ENCODE measurements at places on chromosomes 3 and 15.

DNA sequence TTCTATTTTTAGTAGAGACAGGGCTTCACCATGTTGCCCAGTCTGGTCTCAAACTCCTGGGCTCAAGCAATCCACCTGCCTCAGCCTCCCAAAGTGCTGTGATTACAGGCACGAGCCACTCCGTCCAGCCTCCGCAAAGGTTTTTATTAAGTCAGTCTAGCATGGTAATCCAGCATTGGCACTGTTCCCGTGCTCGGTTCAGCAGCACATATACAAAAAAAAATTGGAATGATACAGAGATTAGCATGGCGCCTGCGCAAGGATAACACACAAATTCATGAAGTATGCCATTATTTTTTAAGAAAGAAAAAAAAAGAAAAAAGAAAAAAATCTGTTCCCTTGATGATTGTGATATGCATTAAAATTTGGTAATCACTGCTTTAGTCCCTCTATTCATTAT is 8.5 kb downstream of the CKMT1A start:
- DNase-seq: no peak

DNA sequence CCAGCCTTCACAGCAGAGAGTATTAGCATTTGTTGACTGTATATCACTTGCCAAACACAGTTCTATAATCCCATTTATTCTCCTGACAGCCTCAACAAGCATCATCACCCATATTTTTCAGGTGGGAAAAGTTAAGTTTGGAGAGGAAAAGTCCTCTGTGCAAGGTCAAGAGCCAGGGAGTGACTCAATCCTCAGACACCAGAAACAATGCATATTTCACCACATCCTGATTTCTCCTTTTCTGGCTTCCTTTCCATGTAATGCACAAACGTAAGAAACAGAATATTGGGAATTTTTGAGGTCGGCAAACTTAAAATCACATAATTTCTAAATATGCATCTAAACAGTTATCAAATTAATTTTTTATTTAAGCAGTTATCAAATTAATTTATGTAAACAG is 116.0 kb upstream of the GADL1 start:
- no peak for DNase-seq

- peak; percentile 90 for DNase-seq
These were observed 37.2 kb downstream of the IDH2 start for GRCh38 chr15:90064911-90065681.

DNA sequence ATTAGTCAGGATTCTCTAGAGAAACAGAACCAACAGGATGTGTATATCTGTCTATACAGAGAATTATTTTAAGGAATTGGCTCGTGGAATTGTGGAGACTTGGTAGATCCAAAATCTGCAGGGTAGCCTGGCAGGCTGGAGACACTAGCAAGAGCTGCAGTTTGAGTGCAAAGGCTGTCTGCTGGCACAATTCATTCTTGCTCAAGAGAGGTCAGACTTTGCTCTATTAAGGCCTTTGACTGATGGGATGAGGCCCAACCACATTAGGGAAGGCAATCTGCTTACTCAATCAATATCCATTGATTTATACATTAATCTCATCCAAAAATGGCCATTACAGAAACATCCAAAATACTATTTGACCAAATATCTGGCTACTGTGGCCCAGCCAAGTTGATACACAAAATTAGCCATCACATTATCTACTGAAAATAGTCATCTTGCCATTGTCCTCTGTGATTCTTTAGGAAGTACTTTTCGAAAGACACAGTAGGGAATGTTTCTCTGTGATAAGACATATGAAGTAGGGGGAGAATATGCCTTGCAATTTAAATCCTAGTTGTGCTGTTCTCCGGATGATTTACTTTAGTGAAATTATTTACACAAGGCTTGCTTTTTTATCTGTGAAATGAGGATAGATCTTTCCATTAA is 873.8 kb downstream of the ROBO2 start:
- no peak for DNase-seq

- no peak for DNase-seq
These were observed 1441.5 kb downstream of the OTOL1 start for GRCh38 chr3:162938083-162938482.

DNA sequence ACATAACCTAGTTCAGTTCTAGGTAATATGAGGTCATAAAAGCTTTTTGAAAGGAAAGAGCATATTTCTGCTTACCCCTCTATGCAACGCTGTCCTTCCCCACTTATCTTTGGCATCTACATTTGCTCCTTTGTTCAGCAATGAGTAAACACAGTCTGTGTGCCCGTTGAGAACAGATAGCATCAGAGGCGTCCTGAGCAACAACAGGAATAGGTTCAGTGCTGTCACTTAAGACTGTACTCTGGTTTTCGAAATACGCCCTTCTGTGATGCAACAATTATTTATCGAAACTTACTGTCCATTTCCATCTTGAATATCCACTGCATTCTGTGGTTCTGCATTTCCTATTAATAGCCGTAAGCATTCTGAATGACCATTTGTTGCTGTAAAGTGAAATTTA is 84.4 kb downstream of the BTD start:
- DNase-seq: no peak

- no peak for DNase-seq
These were observed 123.3 kb upstream of the PLXNA1 start for GRCh38 chr3:126859415-126860246.

GRCh38 chr3:8762607-8763377 is 6.6 kb downstream of the OXTR start:
- no peak for DNase-seq

Data from Right ventricle myocardium inferior (tissue), 1 donor.